GM10248 (cell line): ENCODE measurements at places on chromosomes 6 and 20.
A peak's percentile ranks its signal among the peaks of the same experiment; 100 is the strongest.

- DNase-seq: no peak
These were observed 5.0 kb upstream of the LSM14B start for GRCh38 chr20:62117362-62117646.

- peak; percentile 61 for DNase-seq
These were observed 613 bp upstream of the DLL1 start for GRCh38 chr6:170291271-170292110.

DNA sequence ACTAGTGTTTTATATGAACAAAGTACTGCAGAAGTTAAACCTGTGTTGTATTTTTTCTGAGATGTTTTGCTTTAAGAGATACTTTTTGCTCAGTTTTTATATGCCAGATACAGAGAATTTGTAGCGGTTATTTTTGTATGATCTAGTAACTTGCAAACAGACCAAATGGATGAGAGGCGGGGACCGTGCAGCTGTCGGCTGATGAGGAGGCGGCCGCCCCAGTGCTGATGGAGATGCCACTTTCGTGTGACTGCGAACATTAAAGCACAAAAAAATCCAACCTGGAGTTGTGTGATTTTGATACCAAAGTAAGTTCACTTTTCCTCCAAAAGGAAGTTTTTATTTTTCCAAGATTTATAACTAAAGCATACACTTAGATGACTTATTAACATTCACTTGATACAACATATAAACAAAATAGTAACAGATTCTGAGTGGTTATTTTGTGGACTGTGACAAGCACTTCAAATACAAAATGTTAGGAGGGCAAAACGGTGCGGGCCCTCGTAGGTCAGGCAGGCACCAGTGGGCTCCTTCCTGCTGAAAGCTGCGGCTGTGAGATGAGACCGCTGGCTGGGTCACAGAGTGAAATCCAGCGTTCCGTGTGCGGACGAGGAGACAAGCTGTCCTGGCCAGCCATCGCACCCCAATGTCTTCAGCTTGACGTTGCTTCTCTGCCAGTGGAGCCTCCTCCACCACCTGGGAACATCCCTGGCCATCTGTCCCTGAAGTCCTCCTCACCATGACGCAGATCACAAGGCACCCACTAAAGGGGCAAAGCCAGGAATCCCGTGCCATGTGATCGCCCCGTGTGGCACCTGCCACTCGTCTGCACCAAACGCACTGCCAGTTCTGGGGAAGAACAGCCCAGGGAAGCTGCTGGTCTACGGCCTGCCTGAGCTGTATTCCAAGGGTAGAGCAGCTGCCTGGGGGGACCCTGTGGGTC lies 4.0 kb upstream of the OGFR start:
- DNase-seq: no peak

- no peak for DNase-seq
These were observed 6.2 kb upstream of the DEFB132 start for GRCh38 chr20:251354-251753.

DNA sequence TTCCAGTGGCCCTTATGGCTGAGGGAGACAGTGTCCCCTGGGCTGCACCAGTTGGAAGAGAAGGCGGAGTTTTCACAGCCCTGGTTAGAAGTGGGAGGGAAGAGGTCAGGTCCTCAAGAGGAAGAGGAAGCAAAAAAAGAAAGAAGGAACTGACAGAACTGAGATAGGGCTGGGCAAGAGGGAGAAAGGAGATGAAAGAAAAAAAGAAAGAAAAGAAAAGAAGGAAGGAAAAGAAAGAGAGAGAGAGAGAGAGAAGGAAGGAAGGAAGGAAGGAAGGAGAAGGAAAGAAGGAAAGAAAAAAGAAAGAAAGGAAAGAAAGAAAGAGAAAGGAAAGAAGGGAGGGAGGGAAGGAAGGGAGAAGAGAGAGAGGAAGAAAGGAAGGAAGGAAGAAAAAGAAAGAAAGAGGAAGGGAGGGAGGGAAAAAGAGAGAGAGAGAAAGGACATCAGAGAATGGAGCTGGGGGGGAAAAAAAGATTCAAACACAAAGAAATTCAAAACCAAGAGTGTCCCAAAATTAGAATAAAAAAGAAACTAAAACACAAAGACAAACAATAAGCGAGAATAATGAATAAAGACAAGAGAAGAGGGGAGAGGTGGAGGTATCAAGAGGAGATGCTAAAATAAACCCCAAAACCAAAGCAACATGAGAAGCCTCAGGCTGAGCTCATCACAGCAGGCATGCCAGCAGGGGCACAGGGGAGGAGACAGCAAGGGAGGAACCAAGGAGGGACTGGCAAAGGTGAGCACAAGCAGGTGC lies 5.3 kb upstream of the FUCA2 start:
- peak; percentile 20 for DNase-seq

DNA sequence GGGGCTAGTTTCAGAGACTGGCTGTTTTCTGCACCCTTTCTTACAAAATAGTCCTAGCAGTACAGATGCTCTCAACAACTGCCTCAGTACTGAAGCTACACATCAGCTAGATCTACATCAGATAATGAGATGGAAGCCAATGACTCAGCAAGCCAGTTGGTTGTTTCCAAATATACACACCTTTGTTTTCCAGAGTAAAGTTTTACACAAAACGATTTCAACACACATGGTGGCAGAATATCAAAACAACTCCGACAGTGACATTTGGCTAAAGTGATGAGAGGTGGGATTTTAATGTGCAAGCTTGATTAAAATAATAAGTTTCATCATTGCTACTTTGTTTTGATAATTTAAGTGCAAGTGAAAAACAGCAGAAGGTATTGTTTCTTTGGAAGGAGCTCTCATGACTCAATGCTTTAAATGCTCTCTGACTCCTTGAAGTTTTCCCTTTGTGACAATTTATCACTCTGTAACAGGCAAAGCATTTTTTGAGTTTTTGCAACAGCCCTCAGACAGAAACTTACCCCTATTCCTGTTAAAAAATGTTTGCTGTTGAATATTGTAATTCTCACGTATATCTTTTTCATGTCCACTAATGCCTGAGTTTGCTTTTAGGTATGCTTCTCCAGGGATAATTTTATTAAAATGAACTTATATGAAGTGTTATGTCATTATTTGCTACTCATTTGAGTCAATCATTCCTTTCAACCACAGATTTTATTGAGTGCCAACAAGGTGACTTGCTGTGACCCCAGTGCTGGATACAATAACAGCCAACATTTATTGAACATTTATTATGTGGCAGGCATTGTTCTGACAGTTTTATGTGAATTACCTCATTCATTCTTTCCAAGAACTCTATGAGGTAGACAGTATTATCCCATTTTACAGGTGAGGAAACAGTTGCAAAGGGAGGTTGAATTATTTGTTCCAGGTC lies 882.0 kb downstream of the TFAP2A start:
- no peak for DNase-seq

DNA sequence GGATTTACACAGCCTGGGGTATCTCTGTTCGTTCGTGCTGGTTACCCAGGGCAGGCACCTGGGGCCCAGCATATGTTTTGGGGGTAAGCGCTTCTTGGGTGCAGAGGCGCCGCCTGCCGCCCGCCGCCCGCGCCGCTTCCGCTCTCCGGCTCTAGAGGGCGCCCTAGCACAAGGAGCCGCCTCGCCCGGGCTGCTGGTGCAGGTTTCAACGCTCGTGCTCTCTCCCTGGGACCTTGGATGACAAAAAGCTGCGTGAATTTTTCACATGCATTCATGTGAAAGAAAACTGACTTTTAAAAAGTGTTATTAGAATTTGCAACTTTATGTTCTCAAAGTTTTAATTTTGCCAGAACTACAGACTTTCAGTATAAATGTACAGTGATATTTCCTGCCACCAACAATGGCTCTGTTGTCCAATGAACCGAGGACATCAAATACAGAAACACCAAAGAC lies 32.5 kb downstream of the PRR18 start:
- DNase-seq: peak; percentile 88

DNA sequence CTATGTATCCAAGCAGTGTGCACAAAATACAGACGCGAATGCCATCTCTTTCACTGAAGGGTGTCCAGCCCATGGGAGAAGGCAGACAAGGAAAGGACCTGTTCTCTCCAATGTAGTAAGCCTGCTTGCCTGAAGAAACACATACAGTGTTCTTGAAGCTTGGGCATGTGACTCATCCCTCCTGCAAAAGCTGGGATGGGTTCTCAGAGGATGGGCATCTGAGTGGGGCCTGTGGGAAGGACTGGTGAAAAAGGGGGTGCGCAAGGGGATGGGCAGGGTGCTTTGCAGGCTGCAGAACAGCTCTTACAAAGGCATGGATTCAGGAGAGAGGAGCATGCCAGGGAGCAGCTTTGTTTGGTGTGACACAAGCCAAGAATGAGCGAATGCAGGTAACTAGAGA lies 128.1 kb downstream of the FYN start:
- no peak for DNase-seq

DNA sequence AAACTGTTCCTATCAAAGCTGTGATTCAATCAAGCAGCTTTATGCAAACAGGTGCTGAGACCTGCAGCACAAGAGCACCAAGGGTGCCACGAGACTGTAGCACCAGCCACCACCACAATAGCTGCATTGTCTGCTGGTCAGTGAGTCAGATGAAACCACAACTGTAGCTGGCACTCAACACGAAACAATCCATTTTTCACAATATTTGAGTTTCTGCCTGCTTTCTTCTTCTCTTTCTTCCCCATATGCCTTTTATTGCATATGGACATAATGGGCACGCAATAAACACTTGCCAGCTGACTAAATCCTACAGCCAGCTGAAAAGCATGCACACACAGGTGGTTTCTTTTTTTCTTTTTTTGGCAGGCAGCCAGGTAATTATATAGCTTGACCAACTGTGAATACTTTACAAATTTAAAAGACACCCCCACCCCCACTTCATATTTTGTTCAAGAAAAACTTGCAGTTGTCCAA lies 16.6 kb downstream of the SLC2A12 start:
- no peak for DNase-seq

DNA sequence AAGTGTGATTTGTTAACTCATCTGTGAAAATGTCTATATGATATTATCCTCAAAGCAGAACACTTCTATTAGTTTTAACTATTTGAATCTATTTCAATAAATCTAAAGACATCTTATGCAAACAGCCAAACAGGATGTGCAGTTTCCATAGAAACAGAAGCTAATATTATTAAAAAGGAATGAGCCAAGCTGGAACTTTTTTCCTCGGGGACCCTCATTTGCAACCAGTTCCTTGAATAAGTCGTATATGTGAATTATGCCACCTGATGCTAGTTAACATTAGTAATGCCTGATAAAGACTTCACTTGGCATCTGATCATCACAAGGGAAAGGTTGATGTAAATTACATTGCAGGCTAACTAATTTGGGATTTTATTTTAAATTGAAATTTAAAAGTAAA lies 216.9 kb upstream of the SMLR1 start:
- no peak for DNase-seq

GRCh38 chr20:9149087-9149486 lies 80.2 kb downstream of the PLCB4 start:
- no peak for DNase-seq

GRCh38 chr6:116596815-116597214 lies 19.5 kb upstream of the RSPH4A start:
- DNase-seq: no peak

DNA sequence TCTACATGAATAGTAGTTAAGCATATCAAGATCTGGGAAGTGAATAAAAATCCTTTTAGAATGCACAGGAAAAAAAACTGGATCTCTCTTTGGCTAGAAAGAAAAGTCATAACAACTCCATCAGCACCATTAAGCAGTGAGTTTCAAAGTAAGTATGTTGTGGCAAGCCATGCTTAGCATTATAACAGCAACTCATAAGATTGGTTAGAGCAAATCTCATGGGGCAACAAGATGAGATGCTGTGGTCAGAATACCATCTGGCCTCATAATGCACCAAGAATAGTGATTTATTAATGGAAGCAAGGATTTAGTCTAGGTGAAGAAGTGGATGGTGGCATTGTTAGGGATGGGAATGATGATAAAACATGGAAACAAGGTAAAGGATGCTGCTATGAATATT lies 159.4 kb downstream of the PHF3 start:
- DNase-seq: no peak

GRCh38 chr6:5497896-5498578 lies 236.7 kb downstream of the FARS2 start:
- DNase-seq: no peak

DNA sequence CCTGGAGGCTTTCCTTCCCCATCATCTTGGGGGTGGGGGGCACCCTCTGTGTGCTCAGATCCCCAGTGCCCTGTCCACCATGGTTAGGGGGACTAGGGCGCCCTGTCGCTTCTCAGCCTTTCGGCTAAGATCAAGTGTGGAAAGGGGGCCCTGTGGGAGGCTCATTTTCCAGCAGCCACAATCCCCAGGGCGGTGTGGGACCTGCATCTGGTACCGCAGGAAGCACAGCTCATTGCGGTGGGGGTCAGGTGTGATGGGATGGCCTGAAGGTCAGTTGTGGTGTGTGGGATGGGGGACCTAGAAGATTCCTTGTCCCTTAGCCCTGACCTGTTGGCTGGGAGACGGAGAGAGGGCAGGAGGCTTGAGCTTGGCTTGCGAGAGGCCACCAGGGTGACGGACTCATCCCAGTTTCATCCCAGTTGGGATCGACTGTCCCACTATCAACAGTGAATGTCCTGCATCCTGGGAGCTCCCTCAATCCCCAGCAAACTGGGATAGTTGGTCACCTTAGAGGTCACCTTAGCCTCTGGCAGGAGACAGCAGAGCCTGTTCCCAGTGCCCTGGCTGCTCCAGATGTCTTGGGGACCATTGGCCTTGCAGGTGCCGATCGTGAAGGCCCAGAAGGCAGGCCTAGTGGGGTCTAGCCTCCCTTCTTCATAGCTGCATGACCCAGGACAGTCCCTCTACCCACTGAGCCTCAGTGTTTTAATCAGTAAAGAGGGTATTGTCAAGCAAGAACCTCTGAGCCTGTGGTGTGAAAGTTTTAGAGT lies 64.5 kb upstream of the PMEPA1 start:
- DNase-seq: no peak

- DNase-seq: no peak
These were observed 177.8 kb downstream of the OGFRL1 start for GRCh38 chr6:71466362-71466761.

DNA sequence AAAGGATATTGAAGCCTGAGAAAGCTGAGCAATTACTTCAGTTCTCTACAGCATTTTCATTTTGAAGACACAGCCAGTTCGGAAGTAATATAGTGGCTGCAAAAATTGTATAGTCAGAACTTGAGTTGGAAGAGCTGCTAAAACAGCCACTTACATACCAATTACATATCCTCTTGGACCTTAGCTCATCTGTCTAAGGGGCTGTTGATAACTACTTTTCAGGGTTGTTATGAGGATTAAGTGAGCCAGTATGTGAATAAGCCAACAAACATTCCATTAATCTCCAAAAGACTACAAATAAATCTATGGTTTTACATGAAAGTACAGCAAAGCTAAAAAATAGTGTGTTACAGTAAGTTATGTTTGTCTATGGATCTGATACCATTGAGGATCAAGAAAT lies 59.7 kb downstream of the TMEM200A start:
- DNase-seq: no peak
